Stimulated activated CD8-positive, alpha-beta memory T cell treated with anti-CD3 and anti-CD28 coated beads, Interleukin-2, amount 100 ng/mL, for 1 hour (primary cell): ENCODE measurements at places on chromosomes 4 and X.

GRCh38 chrX:134749706-134750445 lies 91.6 kb upstream of the PLAC1 start:
- DNase-seq = no peak

- no peak for DNase-seq
Measured at GRCh38 chr4:154731756-154732155, 12.0 kb upstream of the LRAT start.

DNA sequence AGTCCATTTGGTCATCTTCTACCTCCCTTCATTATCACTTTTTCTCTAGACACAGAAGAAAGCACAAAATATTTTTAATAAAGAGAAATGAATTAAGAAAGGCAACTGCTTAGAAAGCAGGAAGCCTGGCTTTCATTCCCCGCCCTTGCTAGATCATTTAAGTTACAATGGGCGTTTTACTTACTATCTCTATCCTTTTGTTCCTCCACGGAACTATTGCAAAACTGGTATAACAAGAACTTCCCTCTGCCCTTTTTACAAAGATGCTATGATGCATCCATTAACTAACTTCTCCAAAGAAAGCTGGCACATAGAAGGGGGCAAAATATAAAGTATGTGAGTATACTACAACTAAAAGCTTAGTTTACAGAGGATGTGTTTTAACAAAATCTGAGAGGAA lies 434.5 kb upstream of the FTHL17 start:
- no peak for DNase-seq

GRCh38 chr4:38469410-38469809 lies 194.6 kb upstream of the KLF3 start:
- no peak for DNase-seq

DNA sequence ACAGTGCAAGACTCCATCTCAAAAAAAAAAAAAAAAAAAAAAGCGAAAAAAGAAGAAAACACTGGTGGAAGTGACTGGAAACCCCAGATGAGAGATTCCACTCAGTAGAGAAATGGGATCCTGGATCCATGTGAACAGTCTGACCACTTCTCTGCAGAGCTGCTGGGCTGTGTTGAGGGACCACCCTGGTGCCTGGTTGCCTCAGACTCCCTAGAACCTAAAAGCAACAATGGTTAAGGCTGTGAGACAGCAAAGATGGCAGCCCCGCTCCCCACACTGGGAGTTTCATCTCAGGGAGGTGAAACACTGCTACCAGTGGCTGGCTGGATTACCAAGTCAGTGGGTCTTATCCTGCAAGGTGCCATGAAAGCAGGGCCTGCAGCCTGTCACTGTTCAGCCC lies 152.8 kb upstream of the ARSJ start:
- DNase-seq = no peak

DNA sequence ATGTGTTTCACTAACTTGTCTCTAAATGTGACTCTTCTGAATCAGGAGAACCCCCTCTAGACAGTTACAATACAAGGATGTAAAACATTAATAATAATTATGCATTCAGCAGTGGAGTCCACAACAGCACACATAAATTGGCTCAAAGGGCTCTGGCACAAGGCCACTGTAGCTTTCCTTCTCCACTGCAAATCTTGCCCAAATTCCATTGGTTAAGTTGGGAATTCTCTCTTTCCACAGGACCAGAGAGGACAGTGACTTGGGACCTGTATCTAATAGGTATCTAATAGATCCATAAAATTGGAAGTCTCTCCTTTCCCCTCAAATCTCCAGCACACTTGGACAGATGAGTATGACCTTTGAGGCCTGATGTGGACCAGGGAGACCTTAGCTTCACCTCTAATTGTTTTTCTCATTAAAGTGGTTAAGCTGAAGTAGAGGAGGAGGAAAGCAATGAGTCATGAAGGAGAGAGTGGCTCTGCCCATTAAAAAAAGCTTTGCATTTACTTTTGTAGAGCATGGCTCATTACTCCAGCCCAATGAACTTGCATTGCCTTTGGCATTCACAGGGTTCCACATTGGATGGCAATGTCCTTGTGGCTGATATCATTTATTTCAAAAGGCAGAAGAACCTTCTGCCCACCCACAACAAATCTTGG lies 72.3 kb upstream of the SH3RF1 start:
- DNase-seq = no peak

- DNase-seq = no peak
Measured at GRCh38 chr4:111450867-111451266, 694.4 kb upstream of the FAM241A start.

- no peak for DNase-seq
Measured at GRCh38 chr4:26985873-26986272, 125.2 kb downstream of the STIM2 start.

- no peak for DNase-seq
Measured at GRCh38 chrX:31435592-31435991, 363.8 kb upstream of the FTHL17 start.

GRCh38 chr4:175509320-175509719 lies 302.7 kb downstream of the GPM6A start:
- no peak for DNase-seq

DNA sequence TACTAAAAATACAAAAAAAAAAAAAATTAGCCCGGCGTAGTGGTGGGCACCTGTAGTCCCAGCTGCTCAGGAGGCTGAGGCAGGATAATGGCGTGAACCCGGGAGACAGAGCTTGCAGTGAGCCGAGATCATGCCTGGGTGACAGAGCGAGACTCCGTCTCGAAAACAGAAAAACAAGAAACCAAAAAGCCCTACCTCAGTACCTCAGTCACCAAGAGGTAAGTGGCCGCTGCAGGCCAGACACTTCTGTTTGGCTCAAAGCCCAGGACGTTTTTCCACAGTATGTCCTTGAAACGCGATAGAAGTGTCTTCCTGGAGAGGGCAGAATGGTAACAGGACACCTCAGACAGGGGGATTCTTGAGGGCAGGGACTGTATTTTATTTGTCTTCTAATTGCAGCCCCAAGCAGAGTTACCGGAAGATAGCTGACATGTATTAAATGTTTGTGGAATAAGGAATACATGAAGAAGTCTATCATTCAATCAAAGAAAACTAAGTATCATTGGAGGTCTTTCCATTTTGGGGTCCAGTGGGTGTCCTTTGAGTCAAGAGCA lies 63.6 kb downstream of the CLNK start:
- no peak for DNase-seq

- DNase-seq = no peak
Measured at GRCh38 chrX:70084592-70085240, 22.5 kb downstream of the OTUD6A start.

GRCh38 chr4:100079264-100079663 lies 111.0 kb downstream of the DDIT4L start:
- no peak for DNase-seq

DNA sequence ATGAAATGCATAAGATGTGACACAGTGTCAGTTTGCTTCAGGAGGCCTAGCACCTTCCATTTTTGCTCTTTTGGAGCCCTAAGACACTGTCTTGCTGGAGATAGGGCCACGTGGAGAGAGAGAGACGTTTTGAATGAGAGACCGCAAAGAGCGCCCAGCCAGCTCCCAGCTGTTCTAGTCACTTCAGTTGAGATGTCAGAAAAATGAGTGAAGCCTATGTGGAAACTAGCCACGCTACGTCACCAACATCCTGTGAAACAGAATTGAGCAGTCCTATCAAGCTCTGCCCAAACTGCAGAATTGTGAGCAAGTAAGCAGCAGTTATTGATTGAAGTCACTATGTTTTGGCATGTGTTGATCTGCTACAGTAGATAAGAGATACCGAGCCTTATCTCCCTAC lies 13.1 kb downstream of the GPR82 start:
- no peak for DNase-seq

DNA sequence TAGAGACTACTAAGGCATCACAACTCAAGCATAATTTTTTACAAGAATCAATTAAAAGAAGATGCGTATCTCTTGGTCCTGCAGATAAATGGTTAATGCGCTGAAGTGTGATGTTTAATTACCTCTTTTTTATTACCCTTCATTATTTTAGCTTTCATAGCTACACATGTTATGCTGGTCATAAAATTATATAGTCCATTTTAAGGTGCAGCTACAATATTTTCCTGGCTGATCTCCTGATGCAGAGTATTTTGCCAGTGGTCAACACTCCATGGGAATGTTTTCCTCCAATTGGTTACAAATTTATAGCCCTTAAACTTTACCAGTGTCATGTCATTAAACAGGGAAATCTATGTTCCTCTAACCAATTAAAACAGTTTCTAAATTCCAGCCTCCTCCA lies 1617.2 kb downstream of the PCDH7 start:
- DNase-seq = no peak
